HFFc6 (cell line): ENCODE measurements at places on chromosomes 16 and 17. TPM values are rescaled to one million over a fixed set of nuclear protein-coding genes. Genes with fewer than 3 reads are reported as not detected.

DNA sequence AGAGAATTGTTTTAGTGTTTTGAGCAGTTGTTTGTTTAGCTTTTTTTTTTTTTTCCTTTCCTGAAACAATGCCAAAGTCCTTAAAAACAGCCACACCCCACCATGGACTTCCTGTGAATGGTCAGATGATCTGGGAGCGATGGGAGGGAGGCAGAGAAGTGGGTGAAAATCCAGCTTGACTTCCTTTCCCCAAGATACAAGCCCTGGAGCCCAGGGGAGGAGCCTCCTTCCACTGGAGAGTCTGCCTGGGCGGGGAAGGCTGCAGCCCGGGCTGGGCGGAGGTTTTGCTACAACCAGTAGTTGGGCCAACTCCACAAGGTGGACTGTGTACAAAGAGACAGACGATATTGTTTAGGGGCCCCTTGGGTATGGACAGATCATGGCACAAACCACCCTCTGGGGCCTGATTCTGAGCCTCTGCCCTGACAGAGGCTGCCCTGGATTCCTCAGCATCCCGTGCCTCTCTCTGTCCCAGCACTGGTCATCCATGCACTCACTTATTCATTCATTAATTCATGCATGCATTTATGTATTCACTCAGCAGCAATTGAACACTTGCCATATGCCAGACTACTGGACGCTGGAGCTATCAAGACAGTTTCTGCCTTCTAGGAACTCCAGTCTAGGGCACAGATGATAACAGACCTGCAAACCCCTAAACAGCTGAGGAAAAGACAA lies 29.8 kb downstream of the WSB1 start:
- DNase-seq = peak; percentile 22

The FSCN2 gene
- total RNA-seq = 0.71 to 1.1 TPM (median 1.1 TPM) in 3 replicates

DNA sequence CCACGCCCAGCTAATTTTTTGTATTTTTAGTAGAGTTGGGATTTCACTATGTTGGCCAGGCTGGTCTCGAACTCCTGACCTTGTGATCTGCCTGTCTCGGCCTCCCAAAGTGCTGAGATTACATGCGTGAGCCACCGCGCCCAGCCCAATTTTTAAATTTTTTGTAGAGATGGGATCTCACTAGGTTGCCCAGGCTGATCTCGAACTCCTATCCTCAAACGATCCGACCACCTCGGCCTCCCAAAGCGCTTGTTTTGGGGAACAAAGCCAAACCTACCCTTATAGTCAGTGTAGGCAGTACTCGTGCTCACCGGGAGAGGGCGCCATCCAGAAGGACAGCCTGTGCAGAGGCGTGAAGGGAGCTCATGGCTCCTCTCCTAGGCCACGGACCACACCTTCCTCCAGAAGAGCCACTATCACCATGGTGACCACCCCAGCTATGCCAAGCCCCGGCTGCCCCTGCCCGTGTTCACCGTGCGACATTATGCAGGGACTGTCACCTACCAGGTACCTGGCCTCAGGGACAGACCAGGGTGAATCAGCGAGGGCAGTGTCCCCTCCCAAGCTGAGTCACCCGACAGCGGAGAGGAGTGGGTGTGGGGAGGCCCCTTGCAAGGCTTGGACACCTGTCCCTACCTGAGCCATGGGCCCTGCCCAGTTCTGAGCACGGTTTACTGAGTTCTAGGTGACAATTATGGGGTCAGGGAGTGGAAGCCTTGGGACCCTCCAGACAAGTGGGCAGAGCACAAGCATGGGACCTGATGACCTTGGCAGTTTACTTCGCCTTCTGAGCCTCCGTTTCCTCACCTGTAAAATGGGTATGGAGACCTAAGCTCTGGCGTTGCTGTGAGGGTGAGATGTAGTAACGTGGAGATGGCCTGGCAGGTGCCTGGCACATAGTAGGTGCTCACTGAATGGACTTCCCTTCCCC lies 13.7 kb downstream of the MYO15B start:
- peak; percentile 14 for DNase-seq

DNA sequence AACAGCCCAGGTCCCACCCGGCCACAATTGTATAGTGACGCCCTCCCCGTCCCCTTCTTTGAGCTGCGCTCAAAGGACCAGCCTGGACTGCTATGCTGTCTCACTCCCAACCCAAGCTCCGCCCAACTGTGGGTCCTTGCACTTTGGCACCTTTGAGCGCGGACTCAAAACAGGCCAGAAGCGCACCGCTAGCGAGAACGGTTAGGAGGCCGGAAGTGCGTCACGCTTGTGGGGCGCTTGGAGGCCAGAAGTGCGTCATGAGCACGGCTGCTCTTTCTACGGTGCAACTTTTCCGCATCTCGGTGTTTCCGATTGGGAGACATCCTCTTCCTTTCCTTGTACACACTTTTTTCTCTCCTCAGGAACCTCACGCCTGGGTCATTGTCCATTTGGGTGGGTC lies at the start of gene ZNF19:
Gene ZNF19 (minus strand): TSS at position 203 of the 400 bp plus-strand sequence. CDS start 7,210 bp downstream, outside the sequence.
- DNase-seq = no peak

GRCh38 chr17:81810476-81810875 lies 6.5 kb downstream of the GCGR start:
- DNase-seq = no peak

- no peak for DNase-seq
Measured at GRCh38 chr16:2384426-2384825, 43.9 kb upstream of the ABCA3 start.

DNA sequence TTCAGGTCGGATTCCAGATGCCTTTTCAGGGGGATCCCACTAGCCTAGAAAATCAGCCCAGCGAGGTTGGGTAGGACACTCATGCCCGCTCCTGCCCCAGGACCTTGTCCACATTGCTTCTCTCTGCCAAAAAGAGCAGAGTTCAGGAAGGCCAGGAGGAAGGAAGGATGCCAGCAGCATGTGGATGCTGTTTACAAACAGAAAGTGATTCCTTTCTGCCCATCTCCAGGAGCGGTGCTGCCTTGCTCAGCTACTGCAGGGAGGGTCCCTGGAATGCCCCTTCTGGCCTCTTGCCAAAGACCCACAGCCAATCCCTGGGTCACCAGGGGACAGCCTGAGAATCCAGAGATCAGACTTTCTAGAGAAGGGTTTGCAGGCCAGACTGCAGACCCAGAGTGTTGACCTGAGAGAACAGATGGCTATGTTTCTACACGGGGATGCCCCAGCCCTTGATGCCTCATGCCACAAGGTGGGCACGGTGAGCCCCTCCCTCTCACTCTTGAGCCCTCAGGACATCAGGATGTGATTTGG lies 32.3 kb upstream of the EMP2 start:
- DNase-seq = no peak

DNA sequence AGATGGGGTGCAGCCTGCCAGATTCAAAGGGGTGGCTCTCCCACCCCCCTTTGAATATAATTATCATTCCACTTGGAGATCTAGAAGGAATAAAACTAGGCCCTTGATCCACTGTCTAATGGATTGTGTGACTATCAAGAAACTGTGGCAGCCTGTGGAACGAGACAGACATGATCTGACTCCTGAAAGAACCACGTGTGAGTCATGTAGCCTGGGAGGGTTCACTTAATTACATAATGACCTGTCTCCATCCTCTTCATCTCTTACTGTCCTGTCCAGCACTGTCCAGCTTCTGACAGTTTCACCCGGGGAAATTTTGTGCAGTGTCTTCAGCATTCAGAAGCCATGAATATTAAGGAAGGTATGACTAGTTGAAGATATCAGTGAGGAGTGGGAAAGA lies 43.3 kb upstream of the CDH13 start:
- peak; percentile 14 for DNase-seq

- DNase-seq = no peak
Measured at GRCh38 chr17:39752241-39752881, 14.6 kb downstream of the GRB7 start.

The WNT3 gene
- 2.1 to 3.3 TPM (median 3.2 TPM) in 3 replicates for total RNA-seq

GRCh38 chr17:75615301-75615700 lies 17.9 kb upstream of the SMIM5 start:
- no peak for DNase-seq

DNA sequence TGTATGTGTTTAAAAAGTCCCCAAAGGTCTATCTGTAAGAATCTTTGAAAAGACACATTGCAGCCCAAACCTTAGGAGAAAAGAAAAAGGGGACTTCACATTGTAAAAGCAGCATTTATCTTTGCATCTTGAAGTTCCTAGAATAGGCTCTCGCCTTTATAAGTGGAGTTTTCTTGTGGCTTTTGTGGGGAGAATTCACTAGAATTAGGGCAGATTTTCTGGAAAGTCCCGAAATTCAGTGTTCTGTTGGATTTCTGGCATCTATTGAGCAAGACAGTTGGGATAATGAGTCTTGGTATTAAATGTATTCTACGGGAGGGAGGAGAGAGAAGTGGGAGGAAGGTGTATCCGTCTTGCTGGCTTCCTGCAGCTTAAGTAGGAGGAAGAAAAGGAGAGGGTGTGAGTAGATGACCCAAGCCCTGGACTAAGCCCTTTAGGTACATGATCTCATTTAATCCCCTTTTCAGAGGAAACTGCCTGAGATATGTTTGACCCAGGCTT lies 62.6 kb downstream of the PRKCA start:
- no peak for DNase-seq

DNA sequence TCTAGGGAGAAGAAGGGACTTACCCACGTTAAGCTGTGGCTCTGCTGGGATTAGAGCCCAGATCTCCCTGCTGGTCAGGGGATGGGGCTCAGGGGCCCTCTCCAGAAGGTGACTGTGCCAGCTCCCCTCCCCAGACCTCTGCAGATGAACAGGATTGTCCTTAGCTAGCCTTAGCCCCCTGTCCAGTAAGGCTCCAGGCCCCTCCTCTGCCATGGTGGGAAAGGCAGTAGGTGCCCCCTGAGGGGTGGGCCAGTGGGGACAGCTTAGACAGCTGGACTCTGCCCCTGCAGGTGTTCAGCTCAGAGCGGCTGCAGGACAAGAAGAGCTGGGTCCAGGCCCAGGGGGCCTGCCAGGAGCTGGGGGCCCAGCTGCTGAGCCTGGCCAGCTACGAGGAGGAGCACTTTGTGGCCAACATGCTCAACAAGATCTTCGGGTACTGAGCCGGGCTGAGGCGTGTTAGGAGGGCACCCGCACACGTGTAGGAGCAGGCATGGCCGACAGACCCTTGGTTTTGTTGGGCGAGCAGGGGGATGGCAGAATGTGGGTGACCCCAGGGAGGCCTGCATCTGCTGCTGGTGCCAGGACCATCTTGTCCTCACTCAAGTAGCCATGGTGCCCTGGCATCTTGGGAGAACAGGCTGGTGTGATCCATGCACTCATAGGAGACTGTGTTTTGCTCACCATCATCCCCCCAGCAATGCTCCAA lies 50.9 kb downstream of the MRC2 start:
- no peak for DNase-seq

GRCh38 chr16:5932906-5933305 lies 835.3 kb upstream of the EEF2KMT start:
- no peak for DNase-seq

The PRAC2 gene
- not detected in 3 replicates for total RNA-seq

The SYNRG gene
- total RNA-seq = 30.5 to 36.3 TPM (median 35.1 TPM) in 3 replicates

- no peak for DNase-seq
Measured at GRCh38 chr16:68300734-68301459, 9.8 kb downstream of the SLC7A6OS start.

The CHST5 gene
- total RNA-seq = not detected in 3 replicates

DNA sequence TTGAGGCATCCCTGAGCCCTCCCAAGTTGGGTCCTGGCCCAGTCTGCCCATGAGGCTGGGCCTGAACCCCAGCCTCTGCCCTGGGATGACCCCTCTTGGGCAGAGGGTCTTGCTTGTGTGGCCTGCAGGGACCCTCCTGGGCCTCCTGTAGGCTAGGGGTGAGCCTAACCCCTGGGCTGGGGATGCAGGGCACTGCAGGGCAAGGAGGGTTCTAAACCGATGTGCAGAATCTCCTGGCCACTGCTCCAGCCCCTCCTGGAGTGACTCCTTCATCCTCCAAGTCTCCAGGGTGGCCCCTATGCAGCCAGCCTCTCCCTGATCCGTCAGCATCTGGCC lies 37.5 kb downstream of the LGALS9 start:
- DNase-seq = no peak

DNA sequence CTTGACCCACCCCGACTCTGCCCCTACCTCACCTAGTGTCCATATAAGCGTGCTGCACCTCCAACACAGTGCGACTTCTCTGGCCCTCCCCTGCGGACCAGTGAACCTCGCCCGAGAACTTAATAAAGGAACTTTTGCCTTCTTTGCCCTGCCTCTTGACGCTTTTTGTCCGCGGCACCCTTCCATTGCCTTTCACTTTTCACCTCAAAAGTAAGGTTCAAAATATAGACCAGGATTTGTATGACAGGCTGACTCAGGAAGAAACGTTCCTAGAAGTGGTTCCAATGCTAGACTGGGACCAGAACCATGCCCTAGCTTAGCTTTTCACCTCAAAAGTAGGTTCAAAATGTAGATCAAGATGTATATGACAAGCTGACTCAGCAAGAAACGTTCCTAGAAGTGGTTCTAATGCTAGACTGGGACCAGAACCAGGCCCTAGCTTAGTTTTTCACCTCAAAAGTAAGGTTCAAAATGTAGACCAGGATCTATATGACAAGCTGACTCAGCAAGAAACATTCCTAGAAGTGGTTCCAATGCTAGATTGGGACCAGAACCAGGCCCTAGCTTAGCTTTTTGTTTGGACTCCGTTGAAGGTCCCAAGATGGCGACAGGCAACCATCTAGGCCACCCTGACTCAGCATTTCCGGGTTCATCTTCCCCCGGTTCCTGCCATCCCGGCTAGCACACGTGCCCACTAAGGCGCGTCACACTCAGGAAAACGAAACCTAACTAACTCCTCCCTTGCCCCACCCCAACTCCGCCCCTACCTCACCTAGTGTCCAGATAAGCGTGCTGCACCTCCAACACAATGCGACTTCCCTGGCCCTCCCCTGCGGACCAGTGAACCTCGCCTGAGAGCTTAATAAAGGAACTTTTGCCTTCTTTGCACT lies 51.0 kb upstream of the TMEM97 start:
- DNase-seq = no peak

GRCh38 chr17:74028354-74029116 lies 174.9 kb upstream of the RPL38 start:
- DNase-seq = no peak

- no peak for DNase-seq
Measured at GRCh38 chr16:8631818-8632465, 10.4 kb downstream of the METTL22 start.

DNA sequence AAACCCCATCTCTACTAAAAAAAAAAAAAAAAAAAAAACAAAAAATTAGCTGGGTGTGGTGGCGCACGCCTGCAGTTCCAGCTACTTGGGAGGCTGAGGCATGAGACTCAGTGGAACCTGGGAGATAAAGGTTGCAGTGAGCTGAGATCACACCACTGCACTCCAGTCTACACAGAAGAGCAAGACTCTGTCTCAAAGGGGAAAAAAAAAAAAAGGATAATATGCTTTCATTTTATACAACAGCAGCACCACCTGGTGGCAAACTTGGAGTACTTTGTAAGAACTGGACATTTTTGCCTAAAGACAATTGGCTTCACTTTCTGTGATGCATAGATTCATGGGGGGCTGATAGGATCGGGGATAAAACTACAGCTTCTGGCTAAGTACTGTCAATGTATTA lies 8.5 kb downstream of the CHTF8 start:
- DNase-seq = peak; percentile 62

DNA sequence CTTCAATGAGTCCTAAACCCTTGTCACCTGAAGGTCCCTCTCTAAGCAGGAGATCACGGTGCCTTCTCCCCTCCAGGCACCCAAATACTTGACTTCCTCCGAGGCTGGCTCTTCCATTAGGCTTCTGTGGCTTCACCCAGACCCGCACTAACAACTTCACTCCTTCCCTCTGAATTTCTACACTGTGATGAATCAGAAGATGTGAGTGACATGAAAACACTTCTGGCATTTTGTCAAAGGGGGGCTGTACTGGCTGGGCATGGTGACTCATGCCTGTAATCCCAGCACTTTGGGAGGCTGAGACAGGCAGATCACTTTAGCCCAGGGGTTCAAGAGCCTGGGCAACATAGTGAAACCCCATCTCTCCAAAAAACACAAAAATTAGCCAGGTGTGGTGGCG lies 72.6 kb upstream of the CNEP1R1 start:
- DNase-seq = peak; percentile 25

GRCh38 chr17:81457401-81457800 lies 55.2 kb downstream of the ACTG1 start:
- no peak for DNase-seq

The SALL1 gene
- 7.6 to 14.6 TPM (median 9.3 TPM) in 3 replicates for total RNA-seq
